HCT116 (cell line): ENCODE measurements at places on chromosomes 11 and 22.

GRCh38 chr11:114890038-114890437 lies 211.7 kb downstream of the NXPE2 start:
- DNase-seq, result no peak

DNA sequence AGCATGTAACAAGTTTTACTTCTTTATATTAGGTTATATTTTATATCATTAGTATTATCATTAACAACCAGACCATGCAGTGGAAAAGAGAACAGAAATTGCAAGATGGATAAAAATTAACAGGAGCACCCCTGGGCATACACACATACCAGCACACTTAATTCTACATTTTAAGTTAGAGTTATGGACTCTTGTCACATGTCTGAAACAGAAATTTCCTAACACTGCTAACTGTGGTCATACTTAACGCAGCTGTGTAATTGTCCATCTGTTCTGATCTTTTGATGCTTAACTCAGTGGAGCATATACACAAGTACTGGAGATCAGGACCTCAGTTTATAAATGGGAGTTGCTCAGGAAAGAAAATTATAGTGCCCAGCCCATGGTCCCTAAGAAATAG lies 358 bp downstream of the OR52H1 start:
- DNase-seq, result no peak

GRCh38 chr22:23850136-23850611 lies 7.5 kb upstream of the SLC2A11 start:
- no peak for DNase-seq

DNA sequence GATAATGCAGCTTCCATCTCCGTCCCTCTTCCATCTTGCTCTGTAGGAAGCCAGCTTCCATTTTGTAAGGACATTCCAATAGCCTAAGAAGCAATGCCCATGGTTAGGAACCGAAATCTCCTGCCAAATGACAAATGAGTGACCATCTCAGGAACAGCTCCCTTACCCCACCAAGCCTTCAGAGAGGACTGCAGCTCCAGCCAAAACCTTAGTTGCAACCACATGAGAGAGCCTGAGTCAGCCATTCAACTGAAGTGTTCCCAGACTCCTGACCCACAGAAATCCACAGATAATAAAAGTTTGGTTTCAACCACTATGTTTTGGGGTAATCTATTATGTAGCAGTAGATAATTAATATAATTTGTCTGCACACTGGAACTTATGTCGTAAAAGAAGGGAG lies 51.7 kb upstream of the LDLRAD3 start:
- no peak for DNase-seq

GRCh38 chr11:65593518-65594414 lies 1.8 kb downstream of the KCNK7 start:
- no peak for DNase-seq

GRCh38 chr11:123190518-123190917 lies 4.5 kb downstream of the CLMP start:
- DNase-seq, result no peak
